ENCODE measurements at places on chromosomes 2 and 18. TPM values are rescaled to one million over a fixed set of nuclear protein-coding genes. Genes with fewer than 3 reads are reported as not detected.

DNA sequence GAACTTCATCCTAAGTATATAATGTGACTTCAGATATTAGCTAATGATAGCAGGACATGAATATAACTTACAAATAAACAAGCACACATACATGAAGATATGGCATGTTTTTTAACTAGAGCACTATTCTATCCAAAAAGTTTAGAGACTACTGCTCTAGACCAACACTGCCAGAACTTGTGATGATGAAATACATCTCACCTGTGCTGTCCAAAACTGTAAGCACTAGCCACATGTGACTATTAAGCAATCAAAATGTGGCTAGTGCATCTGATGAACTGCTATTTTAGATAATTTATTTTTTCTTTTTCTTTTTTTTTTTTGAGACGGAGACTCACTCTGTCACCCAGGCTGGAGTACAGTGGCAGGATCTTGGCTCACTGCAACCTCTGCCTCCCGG is 7.1 kb downstream of the AAK1 start:
- H3K27ac ChIP-seq, result no peak overlapping the region
- no peaks in the 10 kb centered on the region for H3K36me3 ChIP-seq
- H3K27me3 ChIP-seq, result no peaks in the 10 kb centered on the region
- no peaks in the 10 kb centered on the region for H3K4me1 ChIP-seq
- H3K4me3 ChIP-seq, result no peak overlapping the region
- DNase-seq, result no peak

GRCh38 chr2:227456102-227456501 is 15.9 kb upstream of the AGFG1 start:
- no peaks in the 10 kb centered on the region for H3K27me3 ChIP-seq
- no peak overlapping the region for H3K4me3 ChIP-seq
- no peaks in the 10 kb centered on the region for H3K4me1 ChIP-seq
- DNase-seq, result no peak

- no peak overlapping the region for H3K4me3 ChIP-seq
- no peaks in the 10 kb centered on the region for H3K27me3 ChIP-seq
- DNase-seq, result no peak
- H3K4me1 ChIP-seq, result no peaks in the 10 kb centered on the region
Observed at GRCh38 chr2:112800881-112801583, 16.7 kb upstream of the IL1A start.

DNA sequence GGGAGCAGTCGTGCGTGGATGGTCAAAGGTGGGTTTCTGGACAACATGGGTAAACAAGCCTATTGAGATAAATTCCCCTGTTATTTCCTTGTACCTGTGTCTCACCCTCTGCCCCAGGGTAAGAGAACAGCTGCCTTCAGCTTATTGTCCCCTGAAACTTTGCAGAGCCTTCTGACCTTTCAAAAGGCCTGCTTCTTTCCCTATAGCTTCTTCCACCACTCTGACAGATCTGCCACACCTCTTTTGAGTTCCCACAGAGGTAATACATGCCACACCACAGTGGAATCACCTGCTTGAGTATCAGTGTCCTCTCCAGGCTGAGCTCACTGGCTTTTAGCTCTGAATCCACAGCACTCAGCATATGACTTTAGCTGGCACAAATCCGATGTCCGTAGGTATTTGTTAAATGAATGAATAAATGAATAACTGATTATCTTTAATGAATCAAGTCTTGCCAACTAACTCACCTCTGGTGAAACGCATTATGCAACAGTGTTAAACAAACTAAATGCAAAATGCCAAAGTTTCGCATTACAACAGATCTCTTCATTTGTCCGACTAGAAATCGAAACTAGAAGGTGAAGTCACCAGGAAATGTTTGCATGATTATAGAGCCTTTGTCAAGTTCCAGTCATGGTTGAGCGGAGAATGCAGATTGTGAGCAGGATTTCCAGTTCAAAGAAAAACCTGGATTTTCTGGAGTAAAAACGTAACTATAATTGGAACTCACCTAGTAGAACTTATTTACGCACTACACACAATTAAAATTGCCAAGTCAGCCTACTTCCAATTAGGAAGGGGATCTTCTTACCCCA is 16.4 kb downstream of the DYNAP start:
- no peak overlapping the region for H3K27ac ChIP-seq
- no peak overlapping the region for H3K4me3 ChIP-seq
- no peaks in the 10 kb centered on the region for H3K4me1 ChIP-seq
- no peaks in the 10 kb centered on the region for H3K36me3 ChIP-seq

DNA sequence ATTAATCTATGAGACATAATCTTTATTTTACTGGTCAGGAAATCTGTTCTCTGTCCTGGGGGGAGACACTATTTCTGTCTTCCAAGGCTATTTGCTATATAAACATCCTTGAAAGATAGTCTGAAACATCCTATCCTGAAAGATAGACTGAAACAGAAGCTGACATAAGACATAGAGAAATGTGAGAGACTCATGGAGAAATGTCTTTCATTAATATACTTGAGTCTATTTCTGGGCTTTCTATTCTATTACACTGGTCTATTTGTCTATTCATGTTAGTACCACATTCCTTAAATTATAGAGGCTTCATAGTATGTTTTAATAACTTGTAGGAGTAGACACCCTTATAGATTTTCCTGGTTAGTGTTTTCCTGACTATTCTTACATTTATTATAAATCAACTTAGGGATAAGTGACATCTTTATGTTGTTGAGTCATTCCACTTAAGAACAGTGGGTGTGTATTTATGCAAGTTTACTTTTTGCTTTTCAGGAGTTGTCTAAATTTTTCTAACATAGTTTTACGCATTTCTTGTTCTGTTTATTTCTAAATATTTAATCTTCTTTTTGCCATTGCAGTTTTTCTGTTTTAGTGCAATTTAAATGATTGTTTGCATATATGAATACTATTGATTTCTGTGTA is 244.9 kb upstream of the ZSWIM2 start:
- H3K27ac ChIP-seq, result no peak overlapping the region
- DNase-seq, result no peak
- H3K27me3 ChIP-seq, result no peaks in the 10 kb centered on the region
- no peaks in the 10 kb centered on the region for H3K4me1 ChIP-seq
- no peaks in the 10 kb centered on the region for H3K36me3 ChIP-seq

DNA sequence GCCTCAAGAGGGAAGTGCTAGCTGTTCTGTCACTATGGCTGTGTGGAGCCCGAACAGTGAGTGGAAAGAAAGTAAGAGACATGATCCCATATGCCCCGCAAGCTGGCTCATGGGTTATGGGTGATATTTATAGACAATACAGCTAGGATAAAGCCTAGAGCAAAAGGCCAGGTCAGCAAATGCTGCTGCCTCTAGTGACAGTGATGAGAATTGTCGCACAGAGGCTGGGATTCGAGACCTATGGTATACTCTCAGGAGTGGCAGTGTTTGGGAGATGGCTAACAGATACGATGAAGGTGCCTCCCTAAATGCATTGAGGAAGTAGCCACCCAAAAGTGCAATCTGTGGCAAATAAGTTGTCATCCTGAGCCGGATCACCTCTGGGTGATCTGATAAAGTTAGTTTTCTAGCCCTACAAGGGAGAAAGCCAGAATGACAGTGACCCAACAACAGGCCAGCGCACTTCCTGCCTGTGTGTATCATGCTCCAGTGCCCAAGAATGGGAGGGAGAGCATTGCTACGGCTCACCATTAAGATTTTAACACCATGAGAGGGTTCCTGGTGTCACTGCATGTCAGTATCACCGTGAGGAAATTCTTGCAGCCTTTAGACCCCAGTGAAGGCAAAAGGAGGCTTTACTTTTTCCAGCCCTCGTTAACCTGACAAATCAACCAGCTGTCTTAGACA is 92.2 kb upstream of the TGFA start:
- H3K4me1 ChIP-seq, result no peaks in the 10 kb centered on the region
- H3K27me3 ChIP-seq, result no peaks in the 10 kb centered on the region
- no peaks in the 10 kb centered on the region for H3K36me3 ChIP-seq

- no peaks in the 10 kb centered on the region for H3K36me3 ChIP-seq
- no peaks in the 10 kb centered on the region for H3K27me3 ChIP-seq
- H3K4me3 ChIP-seq, result no peak overlapping the region
- H3K4me1 ChIP-seq, result no peaks in the 10 kb centered on the region
Observed at GRCh38 chr2:136207030-136207623, 89.2 kb upstream of the CXCR4 start.

- H3K4me3 ChIP-seq, result no peak overlapping the region
- no peak overlapping the region for H3K27ac ChIP-seq
- H3K36me3 ChIP-seq, result no peaks in the 10 kb centered on the region
- no peak for DNase-seq
- no peaks in the 10 kb centered on the region for H3K27me3 ChIP-seq
Observed at GRCh38 chr18:72372076-72372475, 172.1 kb downstream of the CBLN2 start.

DNA sequence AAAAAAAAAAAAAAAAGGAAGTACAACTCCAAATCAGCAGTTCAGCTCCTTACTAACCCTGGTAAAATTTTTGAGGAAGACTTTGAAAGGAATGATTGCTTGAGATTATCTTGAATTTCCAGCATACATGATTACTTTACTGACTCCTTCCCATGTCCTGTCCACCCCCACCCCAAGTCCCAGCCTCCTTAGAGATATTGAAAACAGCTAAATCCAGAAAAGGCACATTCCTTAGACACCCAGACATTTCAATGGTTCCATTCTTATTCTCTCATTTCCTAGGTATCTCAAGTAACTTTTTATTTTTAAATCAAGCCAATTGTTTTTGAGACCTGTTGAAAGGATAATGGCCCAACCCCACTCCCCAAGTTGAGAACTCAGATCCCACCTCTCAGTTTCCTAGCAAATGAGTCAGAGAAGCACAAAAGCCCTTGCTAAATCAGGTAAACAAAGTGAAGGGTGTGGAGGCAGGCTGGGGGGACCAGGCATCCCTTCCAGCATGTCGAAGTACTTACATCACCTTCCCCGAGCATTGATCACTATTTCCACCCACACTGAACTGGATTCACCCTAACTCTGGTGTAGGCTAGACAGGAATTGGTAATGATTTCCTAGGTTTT is 95.4 kb upstream of the FZD7 start:
- H3K4me1 ChIP-seq, result no peaks in the 10 kb centered on the region
- no peaks in the 10 kb centered on the region for H3K27me3 ChIP-seq

DNA sequence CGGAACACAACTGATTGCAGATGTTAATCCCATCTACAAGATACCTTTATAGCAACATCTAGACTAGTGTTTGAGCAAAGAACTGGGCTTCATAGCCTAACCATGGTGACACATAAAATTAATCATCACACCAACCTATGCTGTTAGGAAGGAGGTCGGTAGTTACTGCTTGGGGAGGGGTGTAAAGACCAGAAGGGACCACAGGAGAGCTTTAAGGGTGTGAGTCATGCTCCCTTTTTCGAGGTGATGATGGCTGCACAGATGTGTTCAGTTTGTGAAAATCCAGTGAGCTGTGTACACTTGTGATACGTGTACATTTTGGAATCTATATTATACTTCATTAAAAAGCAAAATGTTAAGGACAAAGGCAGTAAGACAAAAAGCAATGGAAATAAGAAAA is 4.6 kb upstream of the SEH1L start:
- peaks cover 17% of the 10 kb centered on the region for H3K4me1 ChIP-seq
- no peak overlapping the region for H3K4me3 ChIP-seq
- H3K27ac ChIP-seq, result no peak overlapping the region

DNA sequence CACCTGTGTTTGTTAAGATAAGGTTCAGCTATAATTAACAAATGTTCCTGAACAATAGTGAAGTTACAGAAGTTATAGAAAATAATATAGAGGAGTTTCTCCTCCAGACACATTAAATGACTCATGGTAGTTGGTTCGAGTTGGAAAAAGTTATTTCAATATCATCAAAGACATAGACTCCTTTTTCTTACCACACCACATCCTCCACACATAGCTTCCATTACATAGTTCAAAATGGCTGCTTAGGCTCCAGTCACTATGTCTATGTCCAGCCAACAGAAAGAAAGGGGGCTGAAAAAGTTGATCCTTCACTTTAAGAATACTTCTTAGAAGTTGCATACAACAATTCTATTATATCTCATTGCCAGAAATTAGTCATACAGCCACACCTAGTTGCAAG is 50.7 kb downstream of the DYNAP start:
- H3K4me3 ChIP-seq, result no peak overlapping the region
- no peaks in the 10 kb centered on the region for H3K27me3 ChIP-seq
- H3K36me3 ChIP-seq, result no peaks in the 10 kb centered on the region
- no peak overlapping the region for H3K27ac ChIP-seq

- no peaks in the 10 kb centered on the region for H3K27me3 ChIP-seq
- H3K27ac ChIP-seq, result no peak overlapping the region
- no peaks in the 10 kb centered on the region for H3K36me3 ChIP-seq
- H3K4me1 ChIP-seq, result no peaks in the 10 kb centered on the region
- no peak for DNase-seq
- H3K4me3 ChIP-seq, result no peak overlapping the region
Observed at GRCh38 chr18:47901624-47902362, 28.7 kb downstream of the SMAD2 start.

DNA sequence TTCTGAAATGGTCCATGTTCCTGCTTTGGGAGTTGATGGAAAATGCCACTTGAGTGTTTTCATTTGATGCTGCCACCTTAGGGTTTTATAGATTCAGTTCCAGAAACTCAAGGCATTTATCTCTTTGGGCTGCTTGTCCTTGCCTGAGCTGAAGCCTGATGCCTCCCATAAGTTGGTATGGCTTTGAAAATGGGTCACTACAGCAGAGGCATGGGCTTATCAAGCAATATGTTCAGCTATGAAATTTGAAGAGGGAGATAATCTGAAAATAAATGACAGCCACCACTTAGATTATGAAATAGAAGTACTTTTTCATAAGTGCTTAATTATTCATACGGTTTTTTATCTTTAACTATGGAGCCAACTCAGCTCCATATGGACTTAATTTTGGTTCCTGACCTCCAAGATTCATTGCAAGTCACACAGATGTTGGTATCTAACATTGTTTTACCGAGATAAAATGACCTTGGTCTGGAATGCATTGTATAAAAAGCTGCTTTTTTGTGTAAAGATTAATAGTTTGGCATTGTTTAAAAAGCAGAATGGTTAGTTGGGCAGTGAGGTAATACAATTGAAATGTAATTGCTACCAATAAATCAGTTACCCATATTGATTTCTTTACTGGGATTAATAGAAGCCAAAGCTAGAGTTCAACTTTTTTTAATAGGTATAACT is 4.5 kb downstream of the SLC14A1 start:
- no peak for DNase-seq
- no peak overlapping the region for H3K27ac ChIP-seq
- H3K4me3 ChIP-seq, result no peak overlapping the region
- no peaks in the 10 kb centered on the region for H3K36me3 ChIP-seq

- peaks cover 17% of the 10 kb centered on the region for H3K4me1 ChIP-seq
- no peak for DNase-seq
- H3K4me3 ChIP-seq, result no peak overlapping the region
- no peaks in the 10 kb centered on the region for H3K36me3 ChIP-seq
Observed at GRCh38 chr2:128626760-128627511, 308.3 kb upstream of the HS6ST1 start.

- H3K27me3 ChIP-seq, result no peaks in the 10 kb centered on the region
- DNase-seq, result no peak
- no peak overlapping the region for H3K4me3 ChIP-seq
- no peaks in the 10 kb centered on the region for H3K36me3 ChIP-seq
- no peak overlapping the region for H3K27ac ChIP-seq
Observed at GRCh38 chr2:208999911-209000310, 423.9 kb upstream of the MAP2 start.

CRYGD gene
- not detected for total RNA-seq

EML4 gene
- 29.8 TPM for total RNA-seq

FEV gene
- not detected for total RNA-seq

CAVIN2 gene
- total RNA-seq, result 53.8 TPM

SPC25 gene
- not detected for total RNA-seq
